Spleen (tissue), 13 donors: ENCODE measurements at places on chromosomes 11 and 22. TPM values are rescaled to one million over a fixed set of nuclear protein-coding genes. Genes with fewer than 3 reads are reported as not detected.
A peak's percentile ranks its signal among the peaks of the same experiment; 100 is the strongest.

Gene C22orf31
- not detected for total RNA-seq

- DNase-seq, result no peak
These were observed 853.0 kb downstream of the BRD1 start for GRCh38 chr22:48974443-48975315.

DNA sequence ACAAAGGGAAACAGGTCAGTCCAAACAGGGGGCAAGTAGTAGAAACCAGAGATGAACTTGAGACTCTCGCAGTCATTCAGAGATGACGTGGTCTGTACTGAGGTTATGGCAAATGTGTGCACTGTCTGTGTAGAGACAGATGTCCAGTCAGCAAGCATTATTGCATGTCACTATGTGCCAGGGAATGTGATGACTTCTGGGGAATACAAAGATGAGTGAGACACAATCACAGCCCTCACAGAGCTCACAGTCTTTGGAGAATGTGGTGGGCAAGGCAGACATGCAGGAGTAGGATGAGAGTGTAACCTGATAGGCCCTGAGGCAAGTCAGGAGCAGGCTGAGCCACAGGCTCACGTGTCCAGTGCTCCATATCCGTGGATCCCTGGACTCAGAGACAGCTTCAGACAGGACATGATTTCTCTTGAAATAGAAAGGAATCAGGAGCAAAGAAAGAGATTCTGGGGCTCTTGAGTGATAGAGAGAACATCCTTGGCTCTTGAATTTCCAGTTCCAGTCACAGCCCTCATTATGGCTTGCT, 550.7 kb downstream of the ETS1 start:
- no peak for DNase-seq

DNA sequence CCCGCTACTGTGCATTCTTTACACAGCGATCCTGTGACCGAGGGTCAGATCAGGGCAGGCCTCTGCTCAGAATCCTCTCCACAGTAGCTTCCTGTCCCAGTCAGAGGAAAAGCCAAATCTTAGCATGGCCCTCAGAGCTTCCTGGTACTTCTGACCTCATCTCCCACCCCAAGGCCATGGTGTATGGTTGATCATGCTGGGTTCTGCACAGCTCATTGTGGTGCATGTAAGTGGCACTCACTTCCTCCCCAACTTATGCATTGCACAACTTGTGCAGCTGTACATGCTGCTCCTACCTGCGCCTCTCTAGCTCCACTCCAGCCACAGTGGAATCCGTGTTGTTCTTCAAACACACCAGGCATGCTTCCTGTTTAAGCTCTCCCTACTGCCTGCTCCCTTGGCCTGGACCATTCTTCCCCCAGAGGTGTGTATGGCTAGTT, 20.3 kb downstream of the BMAL1 start:
- peak; percentile 78 for DNase-seq

Gene RPL27A
- total RNA-seq, result 1,127 TPM

- DNase-seq, result peak; percentile 83
These were observed 9.2 kb downstream of the RHOG start for GRCh38 chr11:3831378-3832239.

DNA sequence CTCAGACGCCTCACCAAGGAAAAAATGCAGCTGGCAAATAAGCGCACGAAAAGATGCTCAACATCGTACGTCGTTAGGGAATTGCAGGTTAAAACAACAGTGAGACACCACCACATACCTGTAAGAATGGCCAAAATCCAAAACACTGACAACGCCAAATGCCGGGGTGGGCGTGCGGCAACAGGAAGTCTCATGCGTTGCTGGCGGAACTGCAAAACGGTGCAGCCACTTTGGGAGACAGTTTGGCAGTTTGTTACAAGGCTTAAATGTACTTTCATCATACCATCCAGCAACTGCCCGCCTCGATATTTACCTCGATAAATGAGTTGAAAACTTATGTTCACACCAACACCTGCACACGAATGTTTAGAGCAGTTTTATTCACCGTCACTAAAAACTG, 7.5 kb upstream of the CTSD start:
- DNase-seq, result peak; percentile 76
